ENCODE measurements at places on chromosomes 1 and 21. TPM values are rescaled to one million over a fixed set of nuclear protein-coding genes. Genes with fewer than 3 reads are reported as not detected.

DNA sequence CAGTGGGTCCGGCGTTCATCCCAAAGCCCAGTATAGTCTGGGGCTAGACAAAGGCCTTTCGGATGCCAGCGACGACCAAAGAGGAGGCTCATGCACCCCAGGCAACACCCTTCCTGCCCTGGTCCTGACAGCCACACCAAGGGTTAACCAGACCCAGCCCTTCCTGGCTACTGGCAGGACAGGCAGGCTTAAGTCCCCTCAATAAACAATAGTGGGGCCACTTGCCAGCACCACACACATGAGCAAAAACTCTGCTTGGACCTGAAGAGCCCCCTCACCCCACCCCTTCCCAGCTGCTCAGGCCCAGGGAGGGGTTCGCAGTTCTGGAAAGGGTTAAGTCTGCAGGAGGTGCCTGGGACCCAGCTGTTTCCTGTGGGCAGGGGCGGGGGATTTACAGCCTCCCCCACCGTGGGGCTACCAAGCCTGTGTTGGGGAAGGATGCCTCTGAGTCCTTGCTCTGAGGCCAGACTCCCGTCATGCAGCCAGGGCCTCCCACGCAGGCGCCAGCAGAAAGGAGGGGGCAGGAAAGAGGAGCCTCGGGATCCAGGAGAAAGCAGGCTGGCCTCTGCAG lies 18.2 kb downstream of the PHLDA3 start:
- H3K36me3 ChIP-seq, result no peaks in the 10 kb centered on the region
- H3K4me1 ChIP-seq, result peaks cover 6% of the 10 kb centered on the region
- peak; percentile 83 for DNase-seq
- H3K27me3 ChIP-seq, result no peaks in the 10 kb centered on the region

GRCh38 chr21:35954066-35954465 lies 106.3 kb downstream of the SETD4 start:
- no peaks in the 10 kb centered on the region for H3K27me3 ChIP-seq
- H3K4me1 ChIP-seq, result no peaks in the 10 kb centered on the region
- H3K27ac ChIP-seq, result no peak overlapping the region
- no peaks in the 10 kb centered on the region for H3K36me3 ChIP-seq

DNA sequence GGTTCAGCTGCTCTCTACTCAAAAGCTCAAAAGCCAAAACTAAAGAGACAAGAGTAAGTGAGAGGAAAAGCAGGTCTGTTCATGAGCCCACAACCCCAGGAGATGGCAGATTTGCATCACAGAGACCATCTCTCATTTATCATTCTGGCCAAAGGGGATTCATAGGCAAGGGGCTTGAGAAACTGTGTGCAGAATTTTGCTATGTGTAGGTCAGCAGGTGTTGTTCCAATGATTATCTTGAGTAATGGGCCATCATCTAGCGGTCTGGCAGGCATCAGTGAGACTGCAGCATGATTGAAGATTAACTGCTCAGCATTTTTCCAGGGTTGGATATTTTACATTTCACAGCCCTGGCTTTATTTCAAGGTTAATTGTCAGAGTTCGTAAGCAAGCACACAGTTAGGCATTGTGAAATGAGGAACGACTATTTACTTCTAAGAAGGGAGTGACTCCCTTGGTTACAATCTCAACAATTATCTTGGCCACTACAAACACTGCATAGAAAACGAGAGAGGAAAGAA lies 1204.6 kb upstream of the TMPRSS15 start:
- H3K4me3 ChIP-seq, result no peak overlapping the region
- no peak for DNase-seq
- no peaks in the 10 kb centered on the region for H3K36me3 ChIP-seq
- H3K27me3 ChIP-seq, result no peaks in the 10 kb centered on the region
- no peak overlapping the region for H3K27ac ChIP-seq

DNA sequence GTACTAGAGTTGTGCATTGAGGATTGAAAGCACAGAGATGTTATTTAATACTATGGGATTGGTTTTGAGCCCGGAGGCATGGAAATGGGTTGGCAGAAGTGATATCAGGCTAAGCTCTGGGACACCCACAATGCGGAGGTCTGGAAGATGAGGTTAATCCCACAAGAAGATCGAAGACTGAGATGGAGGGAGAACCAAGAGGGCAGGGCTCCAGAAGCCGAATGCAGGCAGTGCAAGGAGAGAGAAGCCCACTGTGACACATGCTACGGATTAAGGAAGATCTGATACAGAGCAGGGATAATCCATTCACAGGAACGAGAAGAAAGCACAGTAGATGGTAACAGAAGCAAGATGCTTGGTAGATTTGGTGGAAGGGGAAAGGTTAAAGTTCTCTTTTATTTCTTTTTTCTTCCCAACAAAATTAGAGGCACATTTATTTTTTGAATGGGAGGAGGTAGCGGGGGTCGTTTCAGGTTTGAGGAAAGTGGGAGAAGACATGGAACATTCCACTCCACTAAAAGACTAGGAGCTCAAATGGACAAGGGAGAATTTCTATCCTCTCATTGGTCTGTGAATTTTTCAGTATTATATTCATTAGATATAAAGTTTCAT lies 113.2 kb downstream of the NCAM2 start:
- no peaks in the 10 kb centered on the region for H3K4me1 ChIP-seq
- no peak for DNase-seq
- no peak overlapping the region for H3K4me3 ChIP-seq
- no peak overlapping the region for H3K27ac ChIP-seq
- no peaks in the 10 kb centered on the region for H3K27me3 ChIP-seq

The GUCA2A gene
- total RNA-seq, result not detected

The CRP gene
- 3.8 TPM for total RNA-seq

DNA sequence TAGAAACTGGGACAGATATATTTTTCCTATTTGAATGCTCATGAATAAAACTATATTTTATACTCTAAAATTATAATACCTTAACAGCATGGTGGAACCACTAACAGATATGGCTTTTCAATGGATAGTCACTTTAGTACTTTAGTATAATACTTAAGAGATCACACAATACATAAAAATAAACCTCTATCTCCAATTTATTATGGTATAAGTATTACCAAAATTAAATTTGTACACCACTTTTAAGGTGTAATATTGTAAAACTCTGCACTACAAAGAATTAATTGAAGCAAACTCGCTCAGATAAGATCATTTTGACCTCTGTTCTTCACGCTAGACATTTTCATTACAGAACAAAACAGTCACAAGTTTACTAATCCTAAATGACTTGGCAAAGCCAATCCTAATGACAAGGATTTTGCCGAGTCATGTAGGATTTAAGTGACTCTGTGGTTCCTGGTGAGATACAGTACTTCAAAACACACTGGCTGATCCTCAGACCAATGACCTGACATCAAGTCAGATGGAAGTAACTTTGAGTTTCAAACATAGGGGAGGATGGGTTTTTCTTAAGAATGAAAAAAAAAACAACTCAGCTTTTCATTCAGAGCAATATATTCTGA lies 200.6 kb downstream of the SMYD3 start:
- no peaks in the 10 kb centered on the region for H3K4me1 ChIP-seq
- no peaks in the 10 kb centered on the region for H3K27me3 ChIP-seq
- H3K36me3 ChIP-seq, result no peaks in the 10 kb centered on the region
- H3K4me3 ChIP-seq, result no peak overlapping the region

GRCh38 chr1:203056516-203056915 lies 29.3 kb downstream of the MYOG start:
- no peak overlapping the region for H3K4me3 ChIP-seq
- no peak overlapping the region for H3K27ac ChIP-seq
- H3K27me3 ChIP-seq, result no peaks in the 10 kb centered on the region
- no peak for DNase-seq
- H3K4me1 ChIP-seq, result no peaks in the 10 kb centered on the region
- peaks cover 13% of the 10 kb centered on the region for H3K36me3 ChIP-seq

The AMY2A gene
- total RNA-seq, result not detected

The C1orf87 gene
- not detected for total RNA-seq

DNA sequence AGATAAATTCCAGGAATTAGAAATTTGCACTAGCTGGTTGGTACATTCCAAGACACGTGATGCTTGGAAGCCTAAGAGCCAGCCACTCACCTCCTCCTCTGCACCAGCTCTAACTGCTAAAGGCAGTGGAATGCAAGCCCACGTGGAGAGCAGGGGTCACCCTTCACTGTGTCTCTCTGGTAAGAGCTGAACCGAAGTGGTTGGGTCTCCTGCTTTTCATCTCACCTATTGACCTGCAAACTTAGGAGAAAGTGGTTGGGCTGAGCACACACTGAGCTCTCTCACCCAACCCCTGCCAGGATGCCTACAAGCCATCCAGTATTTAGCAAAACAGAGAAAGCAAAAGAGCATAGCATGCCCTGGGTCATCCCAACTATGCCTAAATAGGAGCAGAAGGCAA lies 19.3 kb downstream of the HAO2 start:
- H3K36me3 ChIP-seq, result no peaks in the 10 kb centered on the region
- H3K27ac ChIP-seq, result no peak overlapping the region
- no peak overlapping the region for H3K4me3 ChIP-seq

The BEND5 gene
- total RNA-seq, result 3.4 TPM

The PNRC2 gene
- 62.7 TPM for total RNA-seq

GRCh38 chr1:152640351-152640750 lies 17.4 kb upstream of the LCE3A start:
- no peak overlapping the region for H3K4me3 ChIP-seq
- DNase-seq, result no peak
- no peaks in the 10 kb centered on the region for H3K27me3 ChIP-seq
- H3K36me3 ChIP-seq, result no peaks in the 10 kb centered on the region

The F13B gene
- total RNA-seq, result not detected

GRCh38 chr1:203089001-203089650 lies 3.3 kb upstream of the MYOG start:
- H3K4me3 ChIP-seq, result no peak overlapping the region
- no peaks in the 10 kb centered on the region for H3K36me3 ChIP-seq
- no peak overlapping the region for H3K27ac ChIP-seq
- DNase-seq, result no peak

DNA sequence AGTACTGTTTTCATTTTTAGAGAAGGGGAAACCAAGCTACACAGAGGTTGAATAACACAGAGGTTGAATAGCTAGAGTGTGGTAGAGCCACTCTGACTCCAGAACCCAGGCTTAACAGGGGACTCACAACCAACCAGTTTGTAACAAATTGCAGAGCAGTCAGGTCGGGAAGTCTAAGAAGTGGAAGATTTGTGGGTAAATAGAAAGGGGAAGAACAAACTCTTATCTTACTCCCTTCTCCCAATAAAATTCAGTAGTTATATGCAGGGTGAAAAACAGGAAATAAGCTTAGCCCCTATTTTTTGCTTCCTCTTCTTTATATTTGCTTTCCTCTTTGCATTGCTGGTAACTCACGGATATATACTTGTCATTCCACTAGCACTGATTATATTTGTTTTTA lies 23.2 kb downstream of the CDC42 start:
- no peak overlapping the region for H3K4me3 ChIP-seq
- no peaks in the 10 kb centered on the region for H3K27me3 ChIP-seq
- peaks cover 31% of the 10 kb centered on the region for H3K36me3 ChIP-seq
- H3K4me1 ChIP-seq, result peaks cover 17% of the 10 kb centered on the region

DNA sequence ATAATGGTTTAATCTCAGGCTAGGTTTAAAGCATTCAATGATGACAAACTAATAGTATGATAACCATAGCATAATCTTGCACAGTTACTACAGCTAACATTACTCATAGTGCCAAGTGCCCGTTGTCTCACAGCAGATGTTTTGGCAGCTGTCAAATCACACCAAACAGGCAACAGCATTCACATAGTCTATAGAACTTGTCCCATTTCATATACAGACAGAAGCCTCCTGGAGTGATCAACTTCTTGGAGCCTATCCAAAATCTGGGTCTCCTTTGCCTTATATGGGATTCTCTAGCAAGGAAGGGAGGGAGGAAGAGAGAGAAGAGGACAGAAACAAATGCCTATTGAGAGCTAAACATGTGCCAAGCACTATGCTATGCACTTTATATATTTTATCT lies 250.6 kb upstream of the ZP4 start:
- no peak overlapping the region for H3K4me3 ChIP-seq
- no peaks in the 10 kb centered on the region for H3K36me3 ChIP-seq
- no peaks in the 10 kb centered on the region for H3K4me1 ChIP-seq
- DNase-seq, result no peak
- H3K27ac ChIP-seq, result no peak overlapping the region

DNA sequence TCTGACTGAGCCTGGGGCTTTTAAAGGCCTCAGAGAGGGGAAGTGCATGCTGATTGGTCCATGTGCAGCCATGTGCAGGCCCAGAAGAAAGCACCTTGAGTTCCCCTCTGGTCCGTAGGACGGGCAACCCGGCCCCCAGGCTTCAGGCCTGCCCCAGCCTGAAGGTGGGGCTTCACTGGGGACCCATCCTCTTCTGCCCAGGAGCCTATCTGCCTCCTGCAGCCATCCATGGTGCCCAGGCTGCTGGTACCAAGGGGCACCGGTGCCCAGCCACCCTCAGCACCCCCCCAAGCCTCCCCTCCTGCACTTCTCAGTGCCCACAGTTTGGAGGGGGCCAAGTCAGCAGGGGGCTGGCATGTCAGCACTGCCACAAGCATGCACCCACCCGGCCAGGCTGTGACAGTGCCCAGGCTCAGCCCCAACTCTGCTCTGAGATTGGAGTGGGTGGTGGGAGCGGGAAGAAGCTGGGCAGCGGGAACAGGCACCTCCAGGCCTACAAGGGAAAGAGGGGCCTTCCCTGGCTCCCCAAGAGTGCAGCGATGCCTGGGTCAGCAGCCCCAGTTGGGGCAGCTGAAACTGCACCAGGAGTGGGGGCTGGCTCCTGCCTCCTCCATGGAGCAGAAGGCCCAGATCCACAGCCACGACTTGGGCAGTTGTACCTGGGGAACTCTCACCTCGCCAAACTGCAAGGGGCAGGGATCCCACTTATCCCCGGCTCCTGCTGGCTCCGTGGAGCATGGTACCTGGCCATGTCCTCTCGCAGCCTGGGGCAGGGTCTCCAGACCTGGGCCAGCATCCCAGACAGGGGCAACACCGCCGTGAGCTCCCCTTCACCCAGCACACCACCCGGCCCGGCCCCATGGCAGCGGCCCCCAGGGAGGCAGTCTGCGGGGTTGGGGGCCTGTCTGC lies 11.7 kb downstream of the COL6A2 start:
- H3K27me3 ChIP-seq, result no peaks in the 10 kb centered on the region
- DNase-seq, result peak; percentile 6
- peak overlapping the region; percentile 23 for H3K4me3 ChIP-seq
- peaks cover 33% of the 10 kb centered on the region for H3K36me3 ChIP-seq
- peaks cover 12% of the 10 kb centered on the region for H3K4me1 ChIP-seq
- H3K27ac ChIP-seq, result peak overlapping the region; percentile 61

- H3K4me3 ChIP-seq, result no peak overlapping the region
- H3K27ac ChIP-seq, result no peak overlapping the region
- DNase-seq, result no peak
- peaks cover 27% of the 10 kb centered on the region for H3K36me3 ChIP-seq
Observed at GRCh38 chr21:46515109-46515508, 56.4 kb downstream of the DIP2A start.

DNA sequence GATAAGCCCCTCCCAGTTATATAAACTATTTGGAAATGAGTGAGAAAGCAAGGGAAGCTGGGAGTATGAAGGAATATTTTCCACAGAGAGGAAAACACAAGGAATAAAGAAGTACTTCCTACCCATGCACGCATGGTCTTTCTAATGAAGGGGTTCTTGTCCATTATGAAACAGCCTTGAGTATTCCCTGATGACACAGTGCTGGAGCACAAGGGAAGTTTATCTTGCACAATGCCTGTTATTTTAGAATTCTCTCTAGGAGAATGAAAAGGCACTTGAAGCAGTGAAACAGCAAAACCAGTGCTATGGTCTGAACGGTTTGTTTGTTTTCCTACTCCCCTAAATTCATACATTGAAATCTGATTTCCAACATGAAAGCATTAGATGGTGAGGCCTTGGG lies 38.6 kb upstream of the ADAMTS1 start:
- no peaks in the 10 kb centered on the region for H3K36me3 ChIP-seq
- no peak overlapping the region for H3K27ac ChIP-seq
- H3K4me3 ChIP-seq, result no peak overlapping the region
- H3K27me3 ChIP-seq, result no peaks in the 10 kb centered on the region
- H3K4me1 ChIP-seq, result no peaks in the 10 kb centered on the region
- DNase-seq, result no peak

All from ascending aorta (tissue), 2 donors.